ENCODE measurements at places on chromosomes 3 and 15.

DNA sequence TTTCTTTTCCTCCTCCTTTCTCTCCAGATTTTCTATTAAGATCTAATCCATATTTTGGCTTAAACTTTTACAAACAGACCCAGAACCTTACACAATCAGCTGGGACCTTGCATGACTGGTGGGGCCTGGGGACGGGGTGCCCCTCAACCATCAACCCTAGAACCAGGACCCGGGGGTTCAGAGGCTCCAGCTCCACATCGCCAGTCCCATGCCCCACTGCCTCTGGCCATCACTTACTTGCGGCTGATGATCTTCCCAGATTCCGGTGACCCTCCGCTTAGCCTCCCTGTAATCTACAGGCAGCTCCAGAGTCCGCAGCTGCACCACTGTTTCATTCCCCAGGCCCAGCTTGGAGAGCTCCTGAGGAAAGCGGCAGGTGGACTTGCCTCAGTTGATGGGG is 36.8 kb downstream of the PGPEP1L start:
- no peak for DNase-seq

- DNase-seq, result no peak
Observed at GRCh38 chr3:155097009-155097349, 16.9 kb downstream of the MME start.

- no peak for DNase-seq
Observed at GRCh38 chr3:129352650-129353588, 74.2 kb downstream of the HMCES start.

GRCh38 chr3:2774481-2775249 is 335.5 kb downstream of the IL5RA start:
- DNase-seq, result no peak

GRCh38 chr3:157618075-157618760 is 115.0 kb upstream of the VEPH1 start:
- DNase-seq, result peak; percentile 93

GRCh38 chr15:63059075-63059474 is 16.5 kb downstream of the TPM1 start:
- no peak for DNase-seq

GRCh38 chr3:176739159-176739558 is 458.1 kb downstream of the TBL1XR1 start:
- no peak for DNase-seq

DNA sequence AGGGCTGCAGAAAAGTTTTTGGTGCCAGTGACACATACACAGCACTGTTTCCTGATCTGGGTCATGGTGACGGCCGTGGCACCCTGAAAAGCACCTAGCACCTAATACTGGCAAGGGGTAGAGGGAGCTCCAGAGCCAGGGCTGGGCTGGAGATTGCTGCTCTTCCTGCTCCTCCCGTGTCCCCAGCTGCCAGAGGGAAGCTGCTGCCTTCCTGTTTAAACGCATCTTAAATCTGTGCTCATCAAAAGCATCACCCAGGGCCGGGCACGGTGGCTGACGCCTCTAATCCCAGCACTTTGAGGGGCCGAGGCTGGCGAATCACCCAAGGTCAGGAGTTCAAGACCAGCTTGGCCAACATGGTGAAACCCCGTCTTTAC is 156.7 kb upstream of the MEF2A start:
- DNase-seq, result peak; percentile 37

DNA sequence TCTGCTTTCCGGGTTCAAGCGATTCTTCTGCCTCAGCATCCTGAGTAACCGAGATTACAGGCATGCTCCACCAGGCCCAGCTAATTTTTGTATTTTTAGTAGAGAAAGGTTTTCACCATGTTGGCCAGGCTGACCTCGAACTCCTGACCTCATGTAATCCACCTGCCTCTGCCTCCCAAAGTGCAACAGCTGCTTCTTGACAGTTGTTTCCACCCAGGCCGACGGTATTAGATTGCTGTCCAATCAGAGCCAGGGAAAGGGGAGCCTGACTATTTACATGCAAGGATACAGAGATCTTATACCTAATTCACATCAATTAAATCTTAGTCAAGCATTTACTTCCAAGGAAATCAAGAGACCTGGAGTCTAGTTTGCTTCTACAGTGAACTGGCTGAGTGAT is 4.0 kb upstream of the CAPN3 start:
- DNase-seq, result no peak

All from NAMALWA (cell line).